ENCODE measurements at places on chromosomes 1 and 21.

DNA sequence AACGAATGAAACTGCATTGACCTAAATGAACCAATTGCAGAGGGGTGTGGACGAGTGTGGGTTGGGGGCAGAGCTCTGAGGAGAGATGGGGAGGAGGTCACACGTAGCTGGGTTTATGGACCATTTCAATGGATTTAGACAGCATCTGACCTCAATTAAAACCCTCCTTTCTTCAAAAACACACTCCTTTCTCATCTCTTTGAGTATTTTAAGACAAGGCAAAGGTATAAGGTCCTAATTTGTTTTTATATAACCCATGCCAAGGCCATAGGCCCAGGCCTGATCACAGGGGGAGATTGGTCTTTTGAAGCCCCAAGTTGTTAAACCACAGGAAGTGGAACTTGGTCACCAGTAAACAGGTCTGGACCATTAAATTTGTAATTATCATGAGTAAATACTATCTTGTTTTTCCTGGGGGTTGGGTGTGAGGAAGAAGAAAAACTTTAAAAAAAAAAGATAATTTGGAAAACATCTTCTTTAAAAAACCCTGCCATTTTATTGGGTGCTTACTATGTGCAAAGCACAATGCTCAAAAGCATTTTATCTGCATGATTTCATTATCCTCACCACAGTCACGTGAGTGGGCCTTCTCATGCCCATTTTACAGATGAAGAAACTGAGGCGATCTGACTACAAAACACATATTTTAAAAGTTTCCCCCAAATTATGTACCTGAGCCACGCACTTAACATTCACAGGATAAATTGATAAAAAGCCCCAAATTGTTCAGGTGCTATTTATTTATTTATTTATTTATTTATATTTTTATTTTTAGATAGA lies 8.9 kb upstream of the INAVA start:
- DNase-seq = no peak

DNA sequence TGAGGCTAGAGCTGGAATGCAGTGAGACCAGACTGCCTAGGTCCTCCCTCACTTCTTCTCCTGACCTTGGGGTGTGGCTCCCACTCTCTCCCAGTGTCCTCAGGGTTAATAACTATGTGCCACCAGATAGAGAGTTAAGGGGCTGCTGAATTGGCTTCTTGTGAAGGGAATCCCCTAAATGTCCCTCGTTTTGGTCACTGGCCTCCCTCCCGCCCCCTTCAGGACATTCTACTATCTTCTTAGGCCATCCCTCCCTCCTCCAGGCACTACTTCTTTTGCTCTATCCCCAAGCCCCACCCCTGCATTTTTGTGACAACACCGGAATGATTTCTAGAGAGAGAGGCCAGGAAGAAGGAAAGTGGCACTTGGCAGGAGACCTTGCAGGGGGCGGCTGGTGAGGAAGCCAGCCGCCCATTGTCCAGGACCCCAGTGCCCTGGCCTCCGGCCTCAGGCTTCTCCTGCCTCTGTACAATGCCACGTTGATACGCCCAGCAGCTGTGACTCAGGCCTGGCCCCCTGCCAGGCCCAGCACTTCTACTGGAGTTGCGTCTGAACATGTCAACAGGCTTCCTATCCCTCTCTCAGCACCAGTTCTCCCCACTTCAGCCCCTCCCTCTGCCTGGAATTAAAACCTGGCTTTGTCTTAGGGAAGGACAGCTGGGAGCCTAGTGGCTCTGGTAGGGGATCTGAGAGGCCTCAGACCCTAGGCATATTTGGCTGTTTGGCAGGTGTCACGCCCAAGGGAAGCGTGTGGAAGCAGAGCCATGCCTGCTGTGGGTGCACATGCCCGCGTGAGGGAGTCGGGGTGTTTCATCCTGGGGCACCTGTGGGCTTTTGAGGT lies 9.1 kb downstream of the LMNA start:
- DNase-seq = peak; percentile 96

- DNase-seq = no peak
Measured at GRCh38 chr21:42525676-42526378, 12.2 kb downstream of the SLC37A1 start.

DNA sequence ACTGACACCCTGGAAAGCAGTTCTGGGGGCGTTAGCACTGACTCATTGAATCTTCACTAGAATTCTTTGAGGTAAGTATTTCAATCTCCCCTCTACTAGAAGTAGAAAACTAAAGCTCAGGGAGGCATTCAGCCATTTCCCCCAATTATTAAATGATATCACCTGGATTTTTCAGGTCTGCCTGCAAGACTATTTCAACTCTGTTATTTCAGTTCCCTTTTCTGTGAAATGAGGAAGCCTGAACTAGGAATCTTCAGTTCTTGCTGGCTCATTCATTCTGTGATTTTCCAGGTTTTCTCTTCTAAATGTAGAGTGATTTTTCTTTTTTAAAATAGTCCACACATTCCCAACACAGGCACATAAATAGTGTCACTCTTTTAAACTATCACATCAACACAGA lies 337.0 kb upstream of the NR5A2 start:
- no peak for DNase-seq

DNA sequence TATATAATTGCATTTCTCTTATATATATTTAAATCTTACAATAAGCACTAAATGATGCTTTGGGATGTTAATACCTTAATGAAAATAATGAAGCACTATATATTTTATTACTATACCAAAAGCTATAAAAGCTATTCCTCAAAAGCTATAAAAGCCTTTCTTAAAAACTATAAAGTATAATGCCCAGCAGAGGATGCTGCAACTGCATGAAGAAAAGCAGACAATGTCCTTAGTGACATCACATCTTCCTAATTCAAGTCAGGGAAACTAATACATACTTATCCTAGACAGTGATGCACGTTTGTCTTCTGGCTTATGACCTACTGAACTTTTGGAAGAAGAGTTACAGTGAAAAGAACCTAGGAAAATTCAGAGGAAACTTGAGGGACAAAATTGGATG lies 13.6 kb upstream of the C1orf185 start:
- no peak for DNase-seq

- no peak for DNase-seq
Measured at GRCh38 chr1:81662913-81663526, 137.7 kb upstream of the ADGRL2 start.
